Regular cardiac myocyte (primary cell): ENCODE measurements at places on chromosomes 1 and 21. TPM values are rescaled to one million over a fixed set of nuclear protein-coding genes. Genes with fewer than 3 reads are reported as not detected.

The BRINP2 gene
- total RNA-seq: under 0.01 TPM in 1 of 2 replicates, not detected in the other

The TNN gene
- not detected in 2 replicates for total RNA-seq

The RNU1-1 gene
- under 0.01 TPM in 2 replicates for total RNA-seq

The CRYBG2 gene
- under 0.01 TPM in 1 of 2 replicates, not detected in the other for total RNA-seq

The MMEL1 gene
- total RNA-seq: under 0.01 TPM in 1 of 2 replicates, not detected in the other

The ABCG1 gene
- total RNA-seq: 2.3 and 5.2 TPM in 2 replicates

The FAAH gene
- 2.0 and 3.5 TPM in 2 replicates for total RNA-seq

The APP gene
- 316 and 567 TPM in 2 replicates for total RNA-seq

The CNKSR1 gene
- total RNA-seq: 0.19 and 0.85 TPM in 2 replicates

The MTFR1L gene
- total RNA-seq: 35.0 and 39.9 TPM in 2 replicates

The S100A8 gene
- not detected in 2 replicates for total RNA-seq

The LRRN2 gene
- total RNA-seq: not detected in 2 replicates

The MTARC2 gene
- total RNA-seq: 4.8 and 6.2 TPM in 2 replicates

The AGT gene
- total RNA-seq: 0.19 and 5.4 TPM in 2 replicates

The TEKT2 gene
- total RNA-seq: 0.28 TPM in 1 of 2 replicates, not detected in the other

The S100A9 gene
- total RNA-seq: not detected in 2 replicates

The PSMB2 gene
- 11.0 and 39.1 TPM in 2 replicates for total RNA-seq

The DISP3 gene
- total RNA-seq: under 0.01 TPM in 1 of 2 replicates, not detected in the other
